ENCODE measurements at places on chromosomes 5 and 9.

DNA sequence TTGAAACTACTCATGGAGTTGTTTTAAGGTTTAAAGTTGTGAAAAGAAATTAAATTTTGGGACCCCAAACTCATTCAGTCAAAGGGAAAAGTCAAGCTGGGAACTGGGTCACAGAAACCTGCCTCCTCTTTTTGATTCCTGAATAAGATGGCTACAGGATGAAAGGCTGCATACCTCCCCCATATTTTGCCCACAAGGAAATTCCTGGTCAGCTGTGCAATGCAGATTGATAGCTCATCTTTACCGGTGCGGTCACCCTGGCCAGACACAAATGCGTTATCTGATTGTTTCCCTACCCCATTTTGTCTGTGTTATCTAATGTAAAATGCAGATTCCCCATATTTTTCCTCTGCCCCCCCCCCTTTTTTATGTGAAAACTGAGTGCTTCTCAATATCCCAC is 1.3 kb downstream of the HAVCR2 start:
- no peaks in the 10 kb centered on the region for H3K4me1 ChIP-seq
- H3K4me3 ChIP-seq = no peak overlapping the region
- DNase-seq = no peak
- H3K27me3 ChIP-seq = no peaks in the 10 kb centered on the region
- no peak overlapping the region for H3K27ac ChIP-seq

GRCh38 chr5:72206160-72206559 is 98.9 kb downstream of the MAP1B start:
- H3K4me3 ChIP-seq = no peak overlapping the region
- no peak overlapping the region for H3K27ac ChIP-seq
- peaks cover 8% of the 10 kb centered on the region for H3K4me1 ChIP-seq
- no peaks in the 10 kb centered on the region for H3K27me3 ChIP-seq
- no peaks in the 10 kb centered on the region for H3K36me3 ChIP-seq

GRCh38 chr9:38727497-38728001 is 7.6 kb upstream of the FAM240B start:
- no peak overlapping the region for H3K27ac ChIP-seq
- H3K4me1 ChIP-seq = no peaks in the 10 kb centered on the region
- no peak overlapping the region for H3K4me3 ChIP-seq
- no peaks in the 10 kb centered on the region for H3K27me3 ChIP-seq

DNA sequence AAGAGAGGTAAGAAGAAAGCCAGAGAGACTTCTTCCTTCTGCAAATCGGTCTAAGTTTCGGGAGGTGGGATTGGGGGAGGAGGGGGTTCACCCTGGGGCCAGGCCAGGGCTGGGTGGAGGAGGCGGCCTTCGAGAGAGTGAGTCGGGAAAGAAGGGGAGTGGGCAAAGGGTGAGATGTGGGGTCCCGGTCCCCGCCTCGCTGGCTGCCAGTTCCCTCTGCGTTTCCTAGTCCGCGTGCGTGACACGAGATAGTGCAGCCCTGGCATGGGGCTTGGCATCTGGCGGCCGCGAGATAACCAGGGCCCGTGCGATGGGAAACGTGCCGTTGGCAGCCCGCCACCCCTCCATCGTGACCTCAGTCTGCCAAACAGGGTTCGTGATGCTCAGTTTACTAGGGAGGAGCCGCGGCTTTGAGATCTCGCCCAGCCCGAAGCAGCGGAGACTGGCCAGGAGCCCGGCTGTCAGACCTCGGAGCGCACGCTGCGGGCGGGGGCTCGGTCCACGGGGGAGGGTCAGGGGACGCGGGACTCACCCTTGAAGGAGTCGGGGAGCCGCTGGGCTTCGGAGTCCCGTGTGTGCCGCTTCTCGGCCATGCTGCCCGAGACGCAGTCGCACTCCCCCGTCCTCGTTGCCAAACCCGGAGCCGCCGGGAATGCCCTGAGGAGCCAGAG is at the start of gene STOM:
TSS of gene STOM (minus strand) at position 656 of the 671 bp plus-strand sequence. CDS start at position 593, 63 bp downstream.
- peak within 1 kb of the TSS; percentile 86 for H3K27ac ChIP-seq
- H3K4me3 ChIP-seq = peak within 1 kb of the TSS; percentile 63
- no peaks in the 10 kb centered on the region for H3K27me3 ChIP-seq
- H3K36me3 ChIP-seq = no peaks in the 10 kb centered on the region

DNA sequence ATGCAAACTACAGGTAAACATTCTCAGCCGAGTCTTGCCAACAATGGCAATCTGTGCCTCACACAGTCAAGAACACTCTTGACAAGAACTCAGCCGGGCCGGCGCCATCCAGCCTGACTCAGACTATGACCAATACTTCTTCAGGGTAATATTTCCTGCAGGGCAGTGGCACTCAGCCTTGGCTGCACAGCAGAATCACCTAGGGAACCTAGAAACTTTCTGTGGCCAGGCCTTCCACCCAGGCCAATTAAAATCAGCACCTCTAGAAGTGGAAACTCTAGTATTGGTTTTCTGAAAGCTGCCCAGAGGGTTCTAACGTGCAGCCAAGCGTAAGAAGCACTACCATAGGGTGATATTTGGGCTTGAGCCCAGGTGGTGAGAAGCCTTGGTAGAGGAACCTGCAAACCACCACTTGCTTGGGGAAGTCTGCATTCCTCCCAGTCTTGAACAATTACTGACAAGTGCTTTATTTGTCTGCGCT is 120.6 kb downstream of the TTLL11 start:
- peak overlapping the region; percentile 71 for H3K27ac ChIP-seq
- H3K27me3 ChIP-seq = no peaks in the 10 kb centered on the region
- no peak overlapping the region for H3K4me3 ChIP-seq
- H3K4me1 ChIP-seq = no peaks in the 10 kb centered on the region

DNA sequence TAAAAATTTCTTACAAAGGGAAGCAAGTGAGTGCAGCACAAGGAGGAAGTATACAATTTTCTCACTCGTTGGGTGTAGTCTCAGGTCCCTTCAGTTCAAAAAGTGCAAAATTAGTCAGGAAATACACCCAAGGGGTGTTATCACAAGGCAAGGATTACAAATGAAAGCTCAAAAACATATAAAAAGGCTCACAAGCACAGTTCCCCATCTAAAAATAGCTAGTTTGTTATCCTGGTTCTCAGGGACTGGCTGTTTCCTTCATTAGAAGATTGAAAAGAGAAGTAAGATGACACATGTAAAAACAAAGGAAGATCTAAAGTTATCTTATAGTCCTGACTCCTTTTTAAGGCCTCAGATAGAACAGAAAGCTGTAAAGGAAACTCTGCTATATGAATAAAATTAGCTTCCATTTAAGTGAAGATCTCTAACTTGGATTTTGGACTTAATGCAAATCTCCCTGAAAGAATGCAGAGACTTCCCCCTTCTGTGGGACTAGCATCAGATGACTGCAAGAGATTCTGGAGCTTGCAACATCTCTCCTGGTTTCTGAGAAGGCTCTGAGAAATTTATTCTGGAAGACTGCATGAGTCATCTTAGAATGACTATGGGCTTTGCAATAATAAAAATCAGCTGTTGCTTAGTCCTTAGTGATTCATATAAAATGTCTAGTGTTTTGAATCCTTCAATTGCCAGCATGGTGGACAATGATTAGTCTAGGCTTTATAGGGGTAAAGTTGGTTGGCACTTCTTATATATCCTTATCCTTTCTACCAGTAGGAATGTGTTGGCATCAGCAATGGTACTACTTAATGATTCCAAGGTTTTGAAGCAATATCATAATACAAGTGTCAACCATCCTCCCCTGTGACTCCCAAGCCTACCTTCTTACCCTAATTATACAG is 25.4 kb downstream of the DAB2 start:
- H3K4me3 ChIP-seq = no peak overlapping the region
- H3K4me1 ChIP-seq = peaks cover 3% of the 10 kb centered on the region
- no peaks in the 10 kb centered on the region for H3K36me3 ChIP-seq
- H3K27me3 ChIP-seq = no peaks in the 10 kb centered on the region
- DNase-seq = no peak

DNA sequence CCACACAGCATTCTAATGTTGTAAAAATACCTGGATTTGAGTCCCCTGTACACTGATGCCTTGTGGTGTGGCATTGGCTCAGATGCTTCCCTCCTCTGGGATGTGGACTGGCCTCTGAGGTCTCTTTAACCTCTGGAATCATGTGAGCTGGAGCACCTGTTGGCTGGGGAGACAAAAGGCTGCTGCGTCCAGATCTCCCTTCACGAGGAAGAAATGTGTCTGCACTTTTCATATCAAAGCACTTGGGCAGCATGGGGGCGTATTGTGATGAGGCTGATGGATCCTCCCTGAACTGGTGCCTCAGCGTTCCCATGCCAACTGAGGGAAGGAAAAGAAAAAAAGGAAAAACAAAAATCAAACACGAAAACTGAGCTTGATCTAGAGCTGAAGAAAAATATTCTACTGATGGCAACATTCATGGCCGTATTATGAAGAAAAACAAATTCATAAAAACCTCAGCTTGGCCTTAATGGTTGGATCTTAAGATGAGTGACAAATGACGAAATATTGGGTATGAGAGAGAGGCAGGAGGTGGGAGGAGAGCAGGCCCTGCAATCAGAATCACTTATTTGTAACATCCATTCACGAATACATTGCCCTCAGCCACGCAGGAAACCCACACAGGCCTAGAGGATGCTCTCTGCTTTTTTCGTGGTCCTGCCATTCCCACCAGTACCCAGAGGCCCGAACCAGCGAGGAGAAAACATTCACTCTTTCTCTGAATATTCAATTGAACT is 26.2 kb downstream of the GRIA1 start:
- no peaks in the 10 kb centered on the region for H3K27me3 ChIP-seq
- H3K27ac ChIP-seq = no peak overlapping the region
- no peak overlapping the region for H3K4me3 ChIP-seq
- H3K36me3 ChIP-seq = no peaks in the 10 kb centered on the region

DNA sequence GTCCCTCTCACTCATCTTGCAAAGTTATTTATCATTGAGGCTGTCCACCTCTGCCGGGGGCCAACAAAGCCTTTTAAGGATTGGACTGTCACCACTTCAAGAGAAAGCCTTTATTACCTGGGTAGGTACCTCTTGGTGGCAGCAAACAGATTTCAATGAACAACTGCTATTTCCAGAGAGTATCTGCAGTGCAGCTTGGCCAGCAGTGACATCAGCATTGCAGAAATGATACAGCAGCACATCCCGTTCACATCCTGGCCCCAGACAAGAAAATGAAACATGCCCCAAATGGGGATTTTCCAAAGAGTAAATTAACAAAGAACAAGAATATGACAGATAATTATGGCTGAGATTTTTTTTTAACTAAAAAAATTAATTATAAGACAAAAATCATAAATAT is 2.3 kb upstream of the SPATA6L start:
- no peak overlapping the region for H3K4me3 ChIP-seq
- no peaks in the 10 kb centered on the region for H3K27me3 ChIP-seq
- no peak overlapping the region for H3K27ac ChIP-seq
- no peaks in the 10 kb centered on the region for H3K36me3 ChIP-seq

DNA sequence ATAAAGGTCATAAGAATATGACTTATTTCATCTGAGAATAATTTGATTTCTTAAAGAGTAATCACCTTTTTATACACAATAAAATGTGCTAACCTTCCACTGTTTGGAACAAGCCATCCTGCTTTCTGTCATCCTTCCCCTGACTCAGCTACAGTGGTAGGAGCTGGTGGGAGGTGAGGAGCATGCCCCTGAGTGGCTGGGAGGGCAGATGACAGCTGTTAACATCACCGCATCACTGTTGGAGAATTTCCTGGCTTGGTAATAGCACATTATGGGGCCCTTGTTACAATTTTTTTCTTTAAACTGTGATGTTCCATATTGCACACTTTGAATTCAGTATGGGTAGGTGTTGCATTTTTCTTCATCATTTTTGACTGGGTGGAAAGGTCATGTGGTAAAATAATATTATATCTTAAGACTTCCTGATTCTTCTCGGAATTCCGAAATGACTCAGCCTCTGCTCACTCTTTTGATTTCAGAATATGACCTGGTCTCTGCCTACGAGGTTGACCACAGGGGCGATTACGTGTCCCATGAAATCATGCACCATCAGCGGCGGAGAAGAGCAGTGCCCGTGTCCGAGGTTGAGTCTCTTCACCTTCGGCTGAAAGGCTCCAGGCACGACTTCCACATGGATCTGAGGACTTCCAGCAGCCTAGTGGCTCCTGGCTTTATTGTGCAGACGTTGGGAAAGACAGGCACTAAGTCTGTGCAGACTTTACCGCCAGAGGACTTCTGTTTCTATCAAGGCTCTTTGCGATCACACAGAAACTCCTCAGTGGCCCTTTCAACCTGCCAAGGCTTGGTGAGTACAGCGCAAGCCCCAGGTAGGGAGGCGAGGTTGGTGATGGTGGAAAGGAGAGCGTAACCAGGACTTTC is 5.8 kb downstream of the ADAMTS16 start:
- DNase-seq = no peak
- H3K27ac ChIP-seq = no peak overlapping the region
- H3K36me3 ChIP-seq = no peaks in the 10 kb centered on the region
- no peak overlapping the region for H3K4me3 ChIP-seq

All from thyroid gland (tissue), 4 donors.